ENCODE measurements at places on chromosomes 5 and 9. TPM values are rescaled to one million over a fixed set of nuclear protein-coding genes. Genes with fewer than 3 reads are reported as not detected.

PCDHB16 gene
- total RNA-seq, result 5.1 TPM

IRX2 gene
- total RNA-seq, result 44.2 TPM

FCN2 gene
- 3.6 TPM for total RNA-seq

TMEFF1 gene
- 0.66 TPM for total RNA-seq

DNA sequence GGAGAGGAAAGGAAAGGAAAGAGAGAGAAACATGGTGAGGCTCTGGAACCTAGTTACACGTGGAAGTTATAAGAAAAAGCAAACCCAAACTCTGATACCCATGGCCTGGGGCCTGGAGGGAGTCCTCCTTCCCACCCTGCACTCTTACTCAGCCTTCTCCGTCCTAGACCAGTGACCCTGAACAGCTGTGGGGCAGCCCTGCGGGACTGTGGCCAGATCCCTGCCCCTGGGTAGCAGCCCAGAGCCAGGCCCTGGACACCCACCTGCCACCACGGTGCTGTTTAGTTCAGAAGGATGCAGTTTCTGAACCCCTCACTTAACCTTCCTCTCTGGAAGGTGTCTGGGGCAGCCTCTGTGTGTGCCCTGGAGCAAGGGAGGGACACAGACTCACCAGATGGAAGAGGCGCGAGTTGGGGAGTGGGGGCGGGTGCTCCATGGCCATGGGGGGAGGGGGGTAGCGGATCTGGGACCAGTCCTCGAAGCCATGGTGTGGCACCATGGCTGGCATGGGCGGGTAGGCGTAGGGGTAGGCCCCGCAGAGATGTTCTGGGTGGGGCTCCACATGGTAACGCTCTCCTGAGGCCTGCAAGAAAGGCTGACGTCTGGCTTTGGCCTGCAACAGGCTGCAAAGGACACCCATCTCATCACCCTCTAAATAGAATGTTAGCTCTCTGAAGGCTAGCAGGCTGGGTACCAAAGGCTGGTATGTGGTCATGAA lies 13.0 kb downstream of the GPX3 start:
- no peak for DNase-seq

GRCh38 chr9:75858497-75859092 lies 31.9 kb upstream of the PCSK5 start:
- DNase-seq, result no peak

DNA sequence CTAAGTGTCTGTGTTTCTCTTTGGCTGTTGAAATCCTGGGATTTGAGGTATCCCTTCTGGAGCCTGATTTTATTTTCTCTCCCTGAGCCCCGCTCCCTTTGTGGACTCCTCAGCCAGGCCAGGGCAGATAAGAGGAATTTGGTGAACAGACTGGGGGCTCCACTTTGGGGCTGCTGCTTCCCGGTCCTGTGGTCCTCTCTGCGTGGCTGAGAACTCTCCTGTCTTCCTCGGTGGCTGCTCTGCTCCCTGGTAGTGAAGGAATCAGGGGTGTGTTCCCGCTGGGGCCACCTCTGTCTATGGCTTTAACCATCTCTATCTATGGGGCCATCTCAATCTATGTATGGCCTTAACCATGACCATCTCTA lies 71.7 kb upstream of the SH3PXD2B start:
- no peak for DNase-seq

GRCh38 chr9:70399141-70399540 lies 15.3 kb downstream of the KLF9 start:
- DNase-seq, result no peak

- DNase-seq, result no peak
Observed at GRCh38 chr5:172502969-172503368, 48.6 kb upstream of the SH3PXD2B start.

GRCh38 chr9:18824095-18824666 lies 208.8 kb downstream of the SAXO1 start:
- no peak for DNase-seq

DNA sequence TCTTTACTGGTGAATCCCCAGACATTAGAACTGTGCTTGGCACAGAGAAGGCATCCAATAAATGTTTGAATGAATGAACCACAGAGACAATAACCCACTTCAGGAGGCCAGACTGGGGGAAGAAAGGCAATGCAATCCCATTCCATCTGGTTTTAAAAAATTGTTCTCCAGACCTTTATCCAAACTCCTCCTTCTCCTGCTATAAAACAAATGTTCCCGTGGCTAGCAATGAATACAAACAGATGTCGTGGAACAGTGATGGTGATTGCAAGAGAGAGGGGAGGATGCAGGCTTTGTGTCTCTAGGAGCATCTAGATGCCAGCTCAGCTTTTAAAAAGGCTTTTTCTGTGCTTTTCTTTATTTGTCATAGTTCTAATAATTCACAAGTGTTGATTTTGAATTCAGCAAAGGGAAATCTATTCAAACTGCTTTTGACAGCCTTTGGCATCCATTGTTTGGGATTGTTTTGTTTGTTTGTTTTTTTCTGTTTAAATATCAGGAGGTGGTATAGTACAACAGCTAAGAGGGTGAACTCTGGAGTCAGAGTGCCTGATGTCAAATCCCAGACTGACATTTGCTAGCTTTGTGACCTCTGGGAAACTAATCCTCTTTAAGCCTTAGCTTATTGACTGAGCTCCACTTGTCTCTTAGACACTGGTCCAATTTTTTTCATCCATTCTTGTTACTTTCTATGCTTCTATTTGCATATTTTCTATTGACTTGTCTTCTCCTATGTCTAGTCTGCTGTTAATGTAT lies 59.1 kb downstream of the TNFSF15 start:
- DNase-seq, result no peak

GRCh38 chr9:69357030-69357775 lies 32.2 kb downstream of the ENTREP1 start:
- DNase-seq, result no peak

- no peak for DNase-seq
Observed at GRCh38 chr5:54644226-54644625, 126.7 kb downstream of the SNX18 start.

DNA sequence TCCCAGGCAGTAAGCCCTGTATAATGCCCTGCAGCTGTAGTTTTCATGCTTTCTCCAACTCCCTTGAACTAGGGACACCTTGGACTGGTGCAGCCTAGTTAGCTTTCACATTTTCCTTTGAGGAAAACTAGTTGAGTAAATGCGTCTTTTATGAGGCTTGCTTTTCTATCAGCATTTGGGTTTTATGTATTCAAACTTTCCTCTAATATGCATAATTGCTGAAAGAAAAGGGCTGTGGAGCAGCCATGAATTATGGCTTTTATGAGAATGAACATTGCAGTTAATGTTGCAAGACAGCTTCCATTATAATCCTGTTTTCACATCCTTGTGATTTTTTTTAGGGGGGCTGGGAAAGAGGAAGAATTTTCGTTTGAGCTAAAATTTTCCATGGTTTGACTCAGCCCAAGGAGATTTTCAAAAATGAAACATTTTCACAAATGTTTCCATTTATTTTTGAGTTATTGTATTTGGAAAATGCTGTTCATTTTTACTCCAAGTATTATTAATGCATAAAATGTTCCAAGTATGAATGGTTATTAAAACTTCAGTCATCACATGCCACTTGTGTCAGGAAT lies 57.9 kb upstream of the PPP3R2 start:
- no peak for DNase-seq
